ENCODE measurements at places on chromosomes 5 and 9.

- DNase-seq = no peak
These were observed 505 bp downstream of the C5orf34 start for GRCh38 chr5:43514471-43514815.

DNA sequence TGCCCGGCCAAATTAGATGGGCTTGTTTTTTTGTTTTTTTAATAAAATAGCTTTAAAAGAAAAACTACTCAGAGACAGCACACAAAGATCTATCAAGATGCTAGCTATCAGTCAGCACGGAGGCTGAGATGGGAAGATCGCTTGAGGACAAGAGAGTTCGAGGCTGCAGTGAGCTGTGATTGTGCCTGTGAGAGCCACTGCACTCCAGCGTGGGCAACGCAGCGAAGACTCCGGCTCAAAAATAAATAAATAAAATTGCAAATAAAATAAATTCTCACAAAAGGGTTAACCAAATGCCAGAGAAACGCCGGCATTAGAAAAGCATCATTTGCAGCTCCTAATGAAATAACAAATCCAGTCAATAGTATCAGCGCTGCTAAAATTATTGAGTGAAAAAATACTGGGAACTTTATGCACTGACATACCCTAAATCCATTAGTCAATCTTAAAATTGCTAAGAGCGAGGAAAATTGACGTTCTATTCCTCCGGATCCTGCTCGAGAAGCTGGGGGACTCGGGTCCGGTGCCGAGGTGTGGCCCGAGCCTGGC, 681 bp downstream of the CPLANE1 start:
- DNase-seq = no peak

DNA sequence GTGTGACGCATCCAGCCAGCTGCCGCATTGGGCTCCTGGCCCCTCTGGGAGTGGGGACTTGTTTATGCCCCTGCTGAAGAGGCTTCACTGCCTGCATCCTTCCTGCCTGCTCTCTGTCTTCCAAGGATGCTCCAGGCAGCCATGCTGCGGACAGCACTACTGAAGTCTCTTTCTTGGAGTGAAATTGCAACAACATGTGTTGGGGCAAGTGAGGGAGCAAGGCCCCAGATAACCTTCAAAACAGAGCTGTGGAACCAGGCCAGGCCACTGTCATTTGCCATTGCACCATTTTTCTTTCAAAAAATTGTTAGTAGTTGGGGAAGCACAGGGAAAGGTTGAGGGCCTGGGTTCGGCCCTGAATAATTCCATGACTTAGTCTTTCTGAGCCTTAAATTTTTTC, 169.6 kb upstream of the ADRA1B start:
- no peak for DNase-seq

DNA sequence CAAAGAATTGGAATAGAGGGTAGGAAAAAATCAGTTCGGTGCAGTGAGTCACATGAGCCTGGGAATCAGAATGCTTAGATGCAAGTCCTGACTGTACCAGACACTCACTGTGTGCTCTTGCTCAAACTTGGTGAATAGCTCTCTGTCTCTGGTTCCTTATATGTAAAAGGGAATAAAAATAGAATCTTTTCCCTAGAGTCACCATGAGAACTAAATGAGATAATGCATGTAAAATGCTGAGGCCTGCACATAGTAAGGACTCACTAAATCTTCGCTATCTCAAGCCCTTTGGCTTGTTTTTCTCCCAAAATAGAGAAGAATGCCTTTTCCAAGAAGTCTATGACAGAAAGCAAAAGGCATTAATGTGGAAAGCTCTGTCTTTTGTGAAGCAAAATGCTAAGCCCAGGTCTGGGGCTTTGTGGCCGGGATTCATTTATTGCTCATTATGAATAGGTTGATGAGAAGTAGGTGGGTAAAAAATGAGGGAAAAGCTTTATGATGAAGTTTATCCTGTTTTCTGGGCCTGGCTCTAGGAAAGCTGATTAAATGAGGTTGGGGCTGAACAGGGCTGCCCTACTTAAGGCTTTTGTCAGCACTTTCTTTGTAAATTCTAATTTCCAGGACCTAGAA, 483.3 kb downstream of the DMAC1 start:
- no peak for DNase-seq

GRCh38 chr5:136639616-136640015, 274.3 kb upstream of the TRPC7 start:
- DNase-seq = no peak

DNA sequence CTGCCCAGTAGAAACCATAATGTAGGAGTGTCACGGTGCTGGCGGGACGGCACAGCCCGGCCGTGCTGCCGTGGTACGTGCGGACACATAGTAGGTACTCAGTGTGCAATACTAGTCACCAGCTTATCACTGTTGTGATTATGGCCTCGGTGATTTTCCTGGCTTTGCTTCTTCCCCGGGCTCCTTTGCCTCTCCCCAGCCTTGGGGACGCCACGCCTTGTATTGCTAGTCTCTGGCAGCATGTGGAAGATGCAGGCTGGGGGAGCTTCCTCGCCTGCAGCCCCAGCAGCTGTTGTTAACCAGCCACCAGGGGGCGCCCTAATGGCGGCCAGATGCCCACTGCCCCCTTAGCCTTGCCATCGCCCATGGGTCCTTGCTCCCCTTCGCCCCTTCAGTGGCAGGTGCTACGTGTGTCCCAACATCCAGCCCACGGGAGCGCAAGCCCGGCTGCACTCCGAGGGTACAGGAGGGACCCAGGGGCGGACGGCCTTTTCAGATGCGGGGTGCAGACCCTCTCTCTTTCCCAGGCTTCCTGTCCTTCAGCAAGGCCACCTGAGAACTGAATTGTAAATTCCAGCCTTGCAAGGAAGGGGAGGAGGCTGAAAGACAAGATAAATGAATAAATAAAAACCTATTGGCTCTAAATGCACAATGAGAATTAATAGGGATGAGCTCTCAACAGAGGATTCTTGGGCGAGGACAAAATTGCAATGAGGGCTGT, 8.0 kb downstream of the NTNG2 start:
- DNase-seq = peak; percentile 51

- DNase-seq = no peak
These were observed 413.6 kb downstream of the CCDC171 start for GRCh38 chr9:15966471-15966870.

- DNase-seq = no peak
These were observed 7.9 kb upstream of the FAT2 start for GRCh38 chr5:151598984-151599383.

- DNase-seq = no peak
These were observed 141.2 kb downstream of the PRDM9 start for GRCh38 chr5:23648656-23649055.

- peak; percentile 96 for DNase-seq
These were observed 85.0 kb upstream of the MELK start for GRCh38 chr9:36487482-36488388.

- DNase-seq = no peak
These were observed 1.1 kb upstream of the OTULINL start for GRCh38 chr5:14580398-14581034.

DNA sequence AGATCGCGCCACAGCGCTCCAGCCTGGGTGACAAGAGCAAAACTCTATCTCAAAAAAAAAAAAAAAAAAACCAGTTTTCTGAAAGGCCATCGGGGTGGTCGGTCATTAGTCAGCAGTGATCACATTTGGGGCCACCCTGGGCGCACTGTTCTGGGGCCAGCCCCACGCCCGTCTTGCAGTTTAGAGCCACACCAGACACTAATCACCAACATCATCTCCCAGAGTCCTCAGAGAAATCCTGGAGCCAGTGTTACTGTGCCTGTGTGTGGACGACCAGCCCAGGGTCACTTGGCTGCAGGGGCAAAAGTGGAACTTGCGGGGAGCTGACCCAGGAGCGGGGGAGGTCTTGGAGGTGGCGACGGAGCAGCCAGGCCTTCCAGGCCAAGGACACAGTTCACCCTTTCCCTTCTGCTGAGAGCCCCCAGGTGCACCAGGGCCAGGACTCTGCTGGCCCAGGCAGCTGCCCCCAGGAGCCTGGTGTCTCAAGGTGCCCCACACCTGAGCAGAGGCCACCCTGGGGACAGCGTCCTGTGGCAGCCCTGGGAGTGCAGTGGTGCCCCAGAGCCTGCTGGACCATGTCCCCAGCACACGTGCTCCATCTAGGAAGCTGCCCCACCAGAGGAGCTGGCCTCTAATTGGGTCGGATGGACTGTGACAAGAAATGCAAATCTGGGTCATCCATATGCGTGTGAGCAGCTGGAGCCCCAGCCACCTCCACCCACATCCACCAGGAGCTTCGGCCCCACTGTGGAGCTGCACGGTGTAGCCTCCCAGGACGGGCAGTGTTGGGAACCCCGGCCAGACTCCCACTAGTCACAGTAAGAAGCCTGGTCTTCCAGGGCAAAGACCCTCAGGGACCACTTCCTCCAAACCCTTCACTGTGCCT, 51.1 kb downstream of the NEK6 start:
- DNase-seq = no peak

DNA sequence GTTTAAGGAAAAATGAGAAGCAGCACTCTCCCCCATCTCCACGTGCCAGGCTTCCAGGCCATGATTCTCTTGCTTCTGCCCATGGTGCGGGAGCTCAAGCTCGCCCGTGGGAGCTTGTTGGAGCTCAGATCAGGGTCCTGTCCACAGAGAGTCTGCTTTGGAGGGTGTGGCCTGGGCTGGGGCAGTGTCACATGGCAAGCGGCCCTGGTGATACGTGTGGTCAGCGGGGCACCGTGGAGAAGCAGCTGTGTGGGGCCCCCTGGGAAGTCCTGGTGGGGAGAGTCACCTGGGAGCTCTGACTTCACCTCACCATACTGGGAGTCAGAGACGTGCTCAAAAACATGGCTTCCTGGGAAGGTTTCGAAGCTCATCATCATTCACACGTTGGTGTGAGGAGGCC, 275.3 kb downstream of the GADD45G start:
- DNase-seq = no peak

DNA sequence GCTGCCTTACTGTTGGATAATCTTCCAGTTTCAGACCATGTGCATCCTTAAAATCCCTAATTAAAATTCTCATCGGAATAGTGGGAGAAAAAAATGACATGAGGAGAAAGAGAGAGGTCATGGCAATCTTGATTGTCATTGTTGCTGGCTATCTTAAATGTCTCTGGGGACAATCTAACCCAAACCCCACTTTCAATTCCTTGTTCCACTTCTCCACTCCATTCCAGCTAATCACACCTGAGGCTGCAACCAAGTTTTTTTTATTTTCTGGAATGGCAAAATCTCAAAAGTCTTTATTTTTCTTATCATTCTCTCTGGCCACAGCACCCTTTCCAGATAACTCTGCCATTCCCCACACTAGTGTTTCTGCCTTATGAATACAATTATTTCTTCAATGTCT, 171.9 kb upstream of the RASA1 start:
- no peak for DNase-seq

GRCh38 chr9:89993678-89994630, 389.1 kb downstream of the GADD45G start:
- no peak for DNase-seq

DNA sequence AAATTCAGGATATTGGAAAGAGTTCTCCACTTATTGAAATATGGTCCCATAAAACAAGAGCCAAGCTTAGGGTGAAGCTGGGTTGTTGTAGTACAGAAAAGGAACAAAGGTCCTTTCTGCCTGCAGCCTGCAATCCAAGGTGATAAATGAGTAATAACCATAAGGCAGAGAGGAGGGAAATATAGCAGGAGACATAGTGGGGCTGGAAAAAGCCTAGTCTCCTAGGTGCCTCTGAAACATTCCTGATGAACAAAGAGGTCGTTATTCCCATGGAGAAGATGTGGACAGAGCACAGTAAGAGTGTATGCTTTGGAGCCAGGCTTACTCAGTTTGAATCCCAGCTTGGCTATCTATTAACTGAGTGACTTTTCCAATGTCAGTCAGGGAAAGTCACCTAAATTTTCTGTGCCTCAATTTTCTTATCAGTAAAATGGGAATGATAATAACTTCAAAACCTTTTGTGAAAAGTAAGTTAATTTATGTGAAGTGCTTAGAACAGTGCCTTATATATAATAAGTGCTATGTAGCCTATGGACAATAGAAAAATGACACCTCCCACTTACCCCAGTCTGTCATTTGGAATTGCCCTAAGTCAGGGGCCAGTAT, 110.8 kb upstream of the GRIN3A start:
- DNase-seq = no peak

GRCh38 chr9:93278144-93278543, 94.2 kb downstream of the WNK2 start:
- no peak for DNase-seq

DNA sequence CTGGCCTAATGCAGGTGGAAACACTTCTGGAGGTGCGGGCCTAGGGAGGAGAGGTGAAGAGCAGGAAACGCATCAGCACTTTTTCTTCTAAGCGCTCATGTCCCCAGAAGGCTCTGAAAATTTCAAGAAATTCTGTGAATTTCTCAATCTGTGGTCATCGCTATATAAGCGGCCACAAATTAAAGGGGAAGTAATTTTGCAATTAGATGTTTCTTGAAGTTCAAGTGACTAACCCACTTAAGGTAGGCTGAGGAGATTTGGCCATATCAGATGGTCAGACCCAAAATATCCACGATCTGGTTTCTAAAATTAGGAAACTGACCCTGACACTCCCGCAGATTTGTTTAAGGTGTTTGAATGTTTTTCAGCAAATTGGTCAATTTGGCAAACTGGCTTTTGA, 16.6 kb upstream of the HMGCR start:
- peak; percentile 15 for DNase-seq

DNA sequence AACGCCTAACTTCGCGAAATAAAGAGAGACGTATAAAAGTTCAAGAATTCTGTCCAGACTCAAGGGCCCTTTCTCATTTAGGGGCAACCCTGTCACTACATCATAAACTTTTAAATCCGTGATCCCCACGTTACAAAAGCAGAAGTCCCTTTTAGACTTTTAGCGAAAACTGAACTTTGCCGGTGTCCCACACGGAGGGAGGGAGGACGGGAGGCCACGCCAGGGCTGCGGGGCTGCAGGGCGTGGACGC, 515 bp upstream of the F2R start:
- DNase-seq = no peak

DNA sequence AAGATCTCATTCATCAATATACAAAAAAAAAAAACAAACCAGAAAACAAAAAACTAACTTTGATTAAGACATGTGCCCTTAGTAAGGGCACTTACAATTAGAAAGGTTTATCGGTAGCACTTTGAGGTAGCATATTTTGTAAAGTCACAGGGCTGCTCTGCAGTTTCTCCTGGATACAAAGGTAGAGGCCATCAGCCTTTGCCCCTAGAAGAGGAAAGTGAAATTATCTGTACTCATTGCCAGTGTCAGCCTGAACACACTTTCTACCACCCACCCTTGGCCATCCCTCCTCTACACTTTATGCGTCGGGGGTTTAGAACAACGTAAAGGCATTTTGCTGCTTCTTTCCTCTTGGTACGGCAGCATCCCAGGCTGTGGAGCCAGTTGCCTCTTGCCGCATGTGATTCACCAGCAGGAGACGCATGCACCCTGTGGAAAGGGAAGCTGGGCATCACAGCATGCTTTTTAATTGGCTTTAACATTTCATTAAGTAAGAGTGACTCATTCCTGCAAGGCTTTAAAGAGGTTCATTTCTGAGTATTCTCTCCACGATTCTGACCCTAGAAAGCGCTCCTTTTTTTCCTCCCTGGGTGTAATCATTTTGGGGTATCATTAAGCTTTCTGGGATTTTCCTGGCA, 84.6 kb downstream of the CEMIP2 start:
- peak; percentile 6 for DNase-seq

GRCh38 chr5:72799721-72800120, 16.7 kb upstream of the TNPO1 start:
- DNase-seq = no peak

- no peak for DNase-seq
These were observed 138.6 kb upstream of the TSLP start for GRCh38 chr5:110932755-110933488.

Data from CD4-positive, alpha-beta T cell treated with Interferon alpha-2 for 1 hour (primary cell).